ENCODE measurements at places on chromosomes 7 and 10. TPM values are rescaled to one million over a fixed set of nuclear protein-coding genes. Genes with fewer than 3 reads are reported as not detected.

- no peak for DNase-seq
Measured at GRCh38 chr7:48924433-48924832, at the start of gene CDC14C. CDC14C (plus strand) TSS chr7:48924547; CDS start chr7:48924673, 126 bp downstream.

- DNase-seq, result no peak
Measured at GRCh38 chr10:86363833-86364490, 2.6 kb downstream of the GRID1 start.

- peak; percentile 28 for DNase-seq
Measured at GRCh38 chr10:26438534-26439341, 597 bp downstream of the APBB1IP start.

DNA sequence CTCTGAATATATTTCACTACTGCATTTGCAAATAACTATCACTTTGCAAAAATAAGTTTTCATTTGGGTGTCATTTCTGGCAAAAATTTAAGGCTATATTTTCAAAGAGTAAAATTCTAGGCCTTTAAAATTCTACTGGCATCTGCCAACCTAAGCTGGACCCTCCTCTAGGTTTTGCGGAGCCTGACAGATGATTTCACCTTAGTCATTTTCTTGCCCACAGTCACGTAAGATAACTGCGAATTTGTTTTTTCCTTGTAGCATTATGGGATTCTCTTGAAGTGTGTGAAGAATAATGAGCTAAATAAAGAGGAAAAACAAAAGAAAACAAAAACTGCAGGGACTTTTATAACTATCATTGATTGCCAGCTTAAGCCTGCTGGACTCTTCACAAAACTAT, 7.8 kb downstream of the MEOX2 start:
- no peak for DNase-seq

- DNase-seq, result peak; percentile 89
Measured at GRCh38 chr7:76340617-76341131, 18.1 kb downstream of the YWHAG start.

GRCh38 chr10:36224431-36224985, 582.4 kb upstream of the FZD8 start:
- DNase-seq, result peak; percentile 89

- peak; percentile 19 for DNase-seq
Measured at GRCh38 chr7:95772298-95772770, at the start of gene DYNC1I1. DYNC1I1 (plus strand) TSS chr7:95772554; CDS start chr7:95804730, 32,176 bp downstream.

The CRTAC1 gene
- total RNA-seq, result not detected
